ENCODE measurements at places on chromosomes 3 and 15. TPM values are rescaled to one million over a fixed set of nuclear protein-coding genes. Genes with fewer than 3 reads are reported as not detected.

Gene UACA
- 505 TPM for total RNA-seq

DNA sequence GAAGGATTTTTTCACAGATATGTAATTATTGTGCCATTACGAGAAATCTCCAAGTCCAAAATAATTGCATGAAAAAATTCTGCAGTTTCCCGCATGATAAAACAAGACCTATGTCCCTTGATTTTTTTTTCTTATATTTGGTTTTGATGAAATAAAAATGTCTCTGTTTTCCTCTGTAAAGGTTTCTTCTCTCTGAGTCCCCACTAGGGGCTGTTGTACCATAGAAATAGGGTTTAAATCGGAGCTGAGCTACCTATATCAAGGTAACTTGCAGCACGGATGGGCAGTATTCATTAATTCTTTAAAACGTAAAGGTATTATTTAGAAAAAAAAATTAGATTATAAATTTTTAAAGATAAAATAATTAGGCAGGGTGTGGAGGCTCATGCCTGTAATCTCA is 66.6 kb upstream of the IGF1R start:
- no peak for DNase-seq

DNA sequence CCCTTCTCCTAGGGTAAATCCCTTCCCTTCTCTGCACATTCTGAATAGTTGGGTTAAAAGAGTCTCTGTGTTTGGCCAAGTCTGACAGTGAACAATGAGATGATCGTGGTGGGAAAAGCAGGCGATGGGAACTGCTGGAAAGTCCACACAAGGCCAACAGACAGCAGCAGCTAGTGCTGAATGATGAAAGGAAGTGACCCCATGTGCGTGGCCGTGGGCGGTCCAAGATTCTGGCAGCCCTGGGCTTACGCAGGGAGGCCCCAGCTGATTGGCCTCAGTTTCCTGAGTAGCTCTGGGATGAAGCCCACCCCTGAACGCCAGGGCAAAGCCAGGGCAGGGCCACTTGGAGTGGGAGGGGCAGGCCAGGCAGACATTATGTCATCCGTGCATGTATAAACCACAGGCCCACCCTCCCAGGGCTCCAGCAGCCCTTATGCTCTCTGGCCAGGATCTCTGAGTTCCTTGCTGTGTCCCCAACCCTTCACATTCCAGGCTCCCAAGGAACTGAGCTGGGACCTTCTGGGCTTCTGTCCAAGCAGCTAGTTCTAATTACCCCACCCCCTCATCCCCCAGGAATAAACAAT is 57.8 kb downstream of the CDC25A start:
- peak; percentile 96 for DNase-seq

DNA sequence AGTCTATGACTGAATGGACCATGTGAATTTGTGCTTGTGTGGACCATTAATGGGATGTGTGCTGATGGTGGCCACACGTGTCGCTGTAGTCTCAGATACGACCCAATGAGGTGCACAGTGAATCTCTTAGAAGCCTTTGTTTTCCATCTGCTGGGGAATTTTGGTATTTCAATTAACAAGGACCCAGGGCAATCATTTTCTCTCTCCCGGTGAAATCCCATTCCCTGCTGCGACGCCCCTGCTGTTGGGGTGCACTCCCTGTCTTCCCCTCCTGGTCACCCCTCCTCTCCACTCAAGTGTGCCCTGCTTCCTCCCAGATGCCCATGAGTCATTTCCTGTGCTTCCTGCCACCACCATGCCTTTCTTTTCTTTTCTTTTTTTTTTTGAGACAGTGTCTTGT is 32.7 kb downstream of the EBLN2 start:
- no peak for DNase-seq

- DNase-seq = no peak
Observed at GRCh38 chr3:131840156-131840797, 194.5 kb downstream of the CPNE4 start.

DNA sequence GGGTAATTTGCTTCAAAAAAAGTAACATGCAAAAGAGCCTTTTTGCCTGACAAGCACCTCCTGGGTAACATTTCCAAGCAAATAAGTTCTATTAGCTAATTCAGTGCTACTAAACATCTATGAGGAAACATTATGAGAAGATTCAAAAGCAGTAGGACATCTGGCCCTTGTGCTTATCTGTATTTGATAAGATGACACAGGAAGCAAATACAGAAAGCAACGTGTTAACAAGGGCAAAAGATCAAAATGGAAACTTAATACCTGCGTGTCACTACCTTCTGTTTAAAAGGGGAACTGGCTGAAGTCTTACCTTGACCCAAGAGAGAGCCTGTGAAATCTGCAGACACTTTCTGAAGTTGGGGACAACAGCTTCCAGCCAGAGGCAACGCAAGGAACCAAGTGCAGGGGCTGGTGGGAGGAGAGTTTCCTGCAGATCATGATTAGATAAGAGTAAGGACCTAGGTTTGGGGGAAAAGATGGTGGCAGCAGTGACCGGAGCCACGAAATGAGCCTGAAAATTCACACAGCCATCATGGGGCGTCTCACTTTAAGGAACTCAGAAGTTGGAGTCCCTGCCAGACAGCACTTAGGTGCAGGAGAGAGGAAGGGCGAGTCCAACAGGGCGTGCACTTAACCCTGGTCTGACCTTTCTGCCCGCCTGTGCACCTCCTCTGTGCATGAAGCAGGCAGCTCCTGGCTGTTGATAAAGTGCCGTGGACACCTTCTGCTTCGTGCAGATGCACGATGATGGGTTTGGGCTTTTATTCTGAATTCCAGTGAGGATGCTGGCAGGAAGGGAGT is 153.6 kb upstream of the BHLHE40 start:
- DNase-seq = no peak

DNA sequence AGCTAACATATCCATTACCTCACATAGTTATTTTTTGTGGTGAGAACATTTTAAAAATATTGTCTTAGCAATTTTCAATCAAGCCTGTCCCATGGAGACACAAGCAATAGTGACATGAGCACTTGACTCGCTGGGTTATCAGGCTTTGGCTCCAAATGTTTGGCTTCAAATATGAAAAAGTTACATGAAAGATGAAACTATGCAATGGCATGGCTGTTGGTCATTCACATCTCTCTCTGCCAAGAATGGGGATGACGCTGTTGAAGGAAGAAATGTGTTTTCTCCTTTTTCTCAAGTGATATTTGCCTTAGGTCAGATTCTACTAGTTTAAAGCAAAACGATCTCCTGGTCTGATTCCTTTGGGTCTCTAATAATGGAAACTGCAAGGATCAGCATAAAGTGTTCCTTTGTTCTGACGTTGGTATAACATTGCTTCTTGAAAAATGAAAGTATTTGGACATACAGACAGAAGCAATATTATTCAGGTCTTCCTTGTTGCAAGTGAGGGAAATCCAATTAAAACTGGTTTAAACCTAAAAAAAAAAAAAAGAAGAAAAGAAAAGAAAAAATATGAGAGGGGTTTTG is 71.2 kb downstream of the SSUH2 start:
- peak; percentile 43 for DNase-seq

GRCh38 chr15:64137226-64137833 is 14.2 kb upstream of the SNX22 start:
- no peak for DNase-seq

- DNase-seq = no peak
Observed at GRCh38 chr3:6667354-6667753, 193.6 kb upstream of the GRM7 start.

- peak; percentile 80 for DNase-seq
Observed at GRCh38 chr3:97835761-97836160, 13.9 kb downstream of the CRYBG3 start.
